G401 (cell line): ENCODE measurements at places on chromosomes 7 and 10. TPM values are rescaled to one million over a fixed set of nuclear protein-coding genes. Genes with fewer than 3 reads are reported as not detected.

The SPDYE6 gene
- total RNA-seq, result not detected in 2 replicates

DNA sequence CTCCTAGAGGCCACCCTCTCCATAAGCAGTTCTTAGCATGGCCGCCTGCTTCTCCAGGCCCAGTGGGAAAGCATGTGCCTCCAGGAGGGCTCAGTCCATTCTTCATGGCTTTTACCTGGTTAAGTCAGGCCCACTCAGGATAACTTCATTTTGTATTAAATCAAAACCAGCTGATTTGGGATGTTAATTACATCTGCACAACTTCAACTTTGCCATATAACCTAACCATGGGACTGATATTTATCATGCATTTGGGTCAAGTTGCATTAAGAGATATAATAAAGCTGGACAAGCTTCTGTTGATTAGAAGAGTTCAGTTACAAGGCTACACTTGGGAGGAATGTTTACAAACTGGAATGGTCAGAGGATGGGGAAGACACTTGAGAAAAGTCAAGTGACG, 65.5 kb downstream of the EGFR start:
- no peak for DNase-seq

DNA sequence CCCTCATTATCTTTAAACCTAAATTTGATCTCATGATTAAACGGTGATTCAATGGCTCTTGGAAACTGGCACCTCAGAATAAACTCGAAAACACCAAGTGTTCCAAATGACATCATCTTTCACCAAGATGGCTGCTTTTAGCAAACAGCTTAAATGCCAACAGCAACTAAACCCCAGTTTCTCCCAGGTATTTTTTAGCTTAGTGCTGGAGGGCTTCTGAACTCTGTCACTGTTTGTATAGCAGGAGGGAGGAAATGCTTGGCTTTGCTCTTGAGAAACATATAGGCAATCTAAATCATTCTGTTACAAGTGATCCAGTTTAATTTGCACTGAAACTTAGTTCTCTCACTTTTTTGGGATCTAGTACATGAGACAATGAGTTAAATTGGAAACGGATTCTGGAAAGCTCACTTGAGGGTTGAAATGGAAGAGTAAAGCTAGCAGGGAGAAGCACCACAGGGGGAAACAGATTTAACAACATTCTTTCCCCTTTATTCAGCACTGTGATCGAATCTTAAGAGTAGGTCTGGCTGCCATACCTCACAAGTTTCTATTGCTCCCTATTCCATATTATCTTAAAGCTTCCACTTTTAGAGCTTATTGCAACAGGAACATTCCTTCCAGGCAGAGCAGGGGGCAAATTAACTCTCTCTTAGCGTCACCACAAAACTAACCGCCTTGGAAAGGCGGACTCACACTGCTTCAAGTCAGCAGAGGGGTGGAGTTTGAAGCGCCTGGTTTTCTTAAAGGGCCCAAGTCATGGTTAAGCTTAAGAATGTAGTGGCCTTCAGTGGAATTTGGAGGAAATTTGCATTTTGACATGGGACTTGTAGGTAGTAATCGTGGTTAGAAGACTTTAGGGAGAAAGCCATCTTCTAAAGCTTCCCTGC, 1.8 kb upstream of the CCDC6 start:
- peak; percentile 86 for DNase-seq

DNA sequence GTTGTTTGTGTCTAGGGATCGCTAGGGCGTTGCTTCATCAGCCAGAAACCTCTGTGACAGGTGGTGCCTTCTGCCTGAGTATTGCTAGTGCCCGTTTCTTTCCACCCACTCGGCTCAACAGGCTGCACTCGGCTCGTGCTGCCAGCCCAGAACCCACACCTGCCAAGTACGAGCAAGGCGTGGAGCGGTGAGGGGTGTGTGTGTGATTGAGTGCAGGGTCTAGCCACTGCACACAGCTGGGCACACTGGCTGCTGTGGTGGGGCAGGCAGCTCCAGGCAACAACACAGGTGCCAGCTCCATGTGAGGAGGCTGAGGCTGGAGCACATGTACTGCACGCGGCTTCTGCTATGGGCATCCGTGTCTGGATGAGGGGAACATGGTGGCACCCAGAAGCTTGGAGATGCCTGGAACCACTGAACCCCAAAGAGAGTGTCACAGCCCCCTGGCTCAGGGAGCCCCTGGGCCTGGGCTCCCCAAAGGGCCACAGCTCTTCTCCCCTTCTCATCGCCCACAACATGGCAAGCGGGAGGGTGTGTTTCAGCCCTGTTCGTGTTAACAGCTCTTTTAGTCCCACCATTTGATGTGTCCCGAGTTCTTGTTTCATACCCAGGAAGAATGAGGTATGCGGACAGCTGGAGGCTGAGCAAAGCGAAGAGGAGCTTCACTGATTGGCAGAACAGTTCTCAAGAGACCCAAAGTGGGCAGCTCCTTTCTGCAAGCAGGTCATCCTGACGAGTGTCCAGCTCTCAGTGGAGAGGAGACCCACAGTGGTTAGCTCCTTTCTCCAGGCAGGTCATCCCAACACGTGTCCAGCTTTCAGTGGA, 78.1 kb downstream of the HDAC9 start:
- peak; percentile 82 for DNase-seq

DNA sequence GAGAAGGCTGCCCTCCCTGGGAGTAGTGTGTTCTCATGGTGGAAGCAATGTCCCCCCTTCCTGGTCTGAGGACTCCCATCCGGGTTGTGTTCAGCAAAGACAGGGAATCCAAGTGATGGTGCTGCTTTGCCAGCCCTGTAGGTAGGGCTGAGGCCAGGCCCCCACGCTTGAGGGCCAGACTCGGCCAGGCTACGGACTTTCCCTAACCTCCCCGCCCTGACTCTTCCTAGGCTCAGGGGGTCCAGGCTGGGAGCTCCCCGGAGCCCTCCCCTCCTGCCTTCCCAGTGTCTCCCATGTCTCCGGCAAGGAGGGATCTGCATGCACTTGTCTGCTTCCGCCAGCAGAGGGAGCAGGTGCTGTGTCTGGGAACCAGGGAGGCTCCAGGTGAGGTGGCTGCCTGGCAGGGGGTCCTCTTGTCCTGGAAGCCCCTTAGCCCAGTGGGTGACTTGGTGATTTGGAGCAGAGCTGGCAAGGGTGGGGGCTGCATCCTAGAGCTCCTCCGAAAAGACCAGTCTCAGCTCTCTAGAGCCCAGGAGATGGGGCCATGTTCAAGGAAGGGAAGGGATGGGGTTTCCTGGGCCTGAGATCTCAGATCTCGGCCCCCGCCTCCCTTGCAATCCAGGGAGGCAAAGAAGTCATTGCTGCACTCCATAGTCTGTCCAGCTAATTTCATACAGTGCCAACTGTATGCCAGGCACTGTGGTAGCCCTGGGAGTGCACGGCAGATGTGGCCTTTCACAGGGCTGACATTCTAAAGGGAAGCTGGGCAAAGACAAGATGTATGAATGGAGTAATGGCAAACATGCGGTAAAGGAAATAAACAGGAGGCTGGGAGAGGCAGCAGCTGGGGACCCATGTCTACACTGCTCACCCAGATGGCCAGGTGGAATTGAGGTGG, 20.3 kb upstream of the SFRP5 start:
- DNase-seq, result peak; percentile 86

DNA sequence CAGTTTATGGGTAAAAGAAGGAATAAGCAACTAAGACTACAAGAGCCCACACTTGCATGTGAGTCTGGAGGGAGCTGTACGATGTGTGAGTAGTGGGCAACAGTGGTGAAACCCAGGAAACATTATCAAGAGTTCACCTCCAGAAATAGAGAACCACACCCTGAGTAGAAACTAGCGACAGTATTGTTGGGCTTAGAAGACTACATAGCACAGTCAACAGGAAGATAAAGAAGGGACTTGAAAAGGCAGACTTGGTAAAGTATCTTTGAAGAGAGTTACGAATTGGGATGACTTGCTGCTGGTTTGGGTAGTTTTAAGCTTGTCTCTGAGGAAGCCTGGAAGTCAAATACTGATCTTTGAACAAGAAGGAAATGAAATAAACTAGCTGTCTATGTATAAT, 223.2 kb upstream of the GNAI1 start:
- DNase-seq, result no peak

The MAGI2 gene
- total RNA-seq, result not detected in 2 replicates

DNA sequence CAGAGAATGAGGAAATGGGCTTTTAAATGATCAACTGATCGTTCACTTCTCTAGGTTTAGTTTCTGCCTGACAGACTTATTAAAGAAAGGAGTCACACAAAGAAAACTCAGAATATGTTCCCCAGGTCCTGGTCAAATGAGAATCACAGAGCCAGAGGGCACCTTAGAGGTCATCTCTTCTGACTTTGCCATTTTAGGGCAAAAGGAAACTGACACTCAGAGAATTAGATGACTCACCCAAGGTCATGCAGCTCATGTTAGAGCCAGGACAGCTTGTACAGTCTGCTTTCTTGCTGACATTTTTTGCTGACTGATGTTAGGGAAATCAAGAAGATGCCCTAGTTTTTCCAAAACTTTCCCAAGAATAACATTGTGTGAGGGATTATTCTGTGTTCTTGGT, 312.7 kb upstream of the SP8 start:
- no peak for DNase-seq

DNA sequence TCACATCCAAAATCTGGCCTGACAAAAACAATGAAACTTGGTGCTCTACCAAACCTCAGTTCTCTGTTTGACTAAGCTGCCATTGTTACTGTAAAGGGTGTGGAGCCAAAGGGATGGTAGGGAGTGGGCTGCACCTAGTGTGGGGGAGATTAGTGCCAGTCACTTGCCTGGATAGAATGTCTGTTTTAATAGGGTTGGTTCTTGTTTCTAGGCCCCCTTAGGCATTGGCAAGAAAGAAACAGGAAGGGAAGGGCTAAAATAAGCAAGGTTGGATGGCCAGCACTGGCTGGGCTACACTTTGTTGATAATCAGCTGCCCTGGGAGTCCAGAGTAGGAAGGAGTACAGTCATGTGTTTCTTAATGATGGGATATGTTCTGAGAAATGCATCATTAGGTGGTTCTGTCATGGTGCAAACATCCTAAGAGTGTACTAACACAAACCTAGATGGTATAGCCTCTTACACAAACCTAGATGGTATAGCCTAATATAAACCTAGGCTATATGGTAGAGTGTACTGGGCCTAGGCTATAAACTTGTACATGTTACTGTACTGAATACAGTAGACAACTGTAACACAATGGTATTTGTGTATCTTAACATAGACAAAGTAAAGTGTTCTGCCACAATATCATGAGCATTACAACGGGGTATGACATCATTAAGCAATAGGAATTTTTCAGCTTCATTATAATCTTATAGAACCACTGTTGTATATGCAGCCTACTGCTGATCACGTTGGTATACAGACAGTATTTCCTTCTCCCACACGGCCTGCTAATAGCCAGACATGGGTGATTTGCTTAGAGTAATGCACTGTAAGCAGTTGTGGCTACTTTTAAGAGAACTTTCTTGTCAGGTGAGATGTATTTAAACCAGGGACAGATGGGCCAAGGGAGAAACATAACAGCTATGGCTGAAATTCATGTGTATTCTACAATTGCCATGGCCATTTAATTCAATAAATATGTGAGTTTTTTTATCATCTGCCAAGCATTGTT, 15.4 kb downstream of the BBIP1 start:
- no peak for DNase-seq
